IPS DF 19.7 (cell line): ENCODE measurements at places on chromosomes 12 and 14.

DNA sequence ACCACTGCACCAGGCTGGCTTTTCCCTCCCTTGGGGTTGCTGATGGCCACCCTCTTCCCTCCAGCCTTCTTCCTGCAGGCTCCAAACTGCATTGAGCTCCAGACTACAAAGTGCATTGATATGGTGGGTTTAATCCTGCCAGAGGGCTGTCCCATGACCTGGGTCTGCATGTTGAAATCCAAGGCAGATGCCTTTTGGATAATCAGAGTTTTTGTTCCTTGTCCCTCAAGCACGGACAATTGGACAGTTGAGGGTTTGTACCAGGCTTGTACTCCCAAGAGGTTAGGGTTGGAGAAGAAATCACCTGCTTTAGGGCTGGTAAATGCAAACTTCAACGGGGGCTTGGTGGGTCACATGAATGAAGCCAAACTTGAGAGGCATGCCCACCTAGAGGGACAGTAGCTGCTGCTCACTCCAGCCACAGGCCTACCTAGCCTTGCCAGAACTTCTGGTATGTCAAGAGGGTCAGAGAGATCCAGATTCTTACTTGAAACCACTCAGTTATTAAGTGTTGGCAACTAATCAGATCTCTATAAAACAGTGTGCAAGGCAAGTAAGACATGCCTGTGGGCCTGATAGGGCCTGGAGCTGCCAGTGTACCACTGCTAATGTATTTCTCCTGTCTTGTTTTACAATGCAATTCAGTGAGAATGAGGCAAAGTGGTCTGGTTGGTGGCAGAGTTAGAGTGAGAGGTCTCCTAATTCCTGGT lies 21.7 kb upstream of the KRT83 start:
- DNase-seq = no peak

DNA sequence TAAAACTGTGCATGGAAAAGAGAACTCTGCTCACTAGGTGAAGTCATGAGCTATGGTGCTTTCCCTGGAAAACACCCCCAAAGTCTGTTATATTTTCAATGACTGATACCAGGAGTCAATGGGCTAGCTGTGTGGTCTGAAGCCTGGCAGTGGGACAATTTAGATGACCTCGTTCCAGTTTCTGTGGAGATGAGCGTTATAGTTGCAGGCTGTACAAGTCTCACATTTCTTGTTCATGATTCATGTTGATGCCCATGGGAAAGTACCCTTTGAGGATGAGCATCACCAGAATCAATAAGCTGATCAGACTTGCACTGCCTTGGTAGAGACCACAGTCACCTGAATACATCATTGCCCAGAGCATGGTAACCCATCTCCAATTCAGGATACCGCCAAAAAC lies 70.7 kb downstream of the NOVA1 start:
- DNase-seq = no peak

DNA sequence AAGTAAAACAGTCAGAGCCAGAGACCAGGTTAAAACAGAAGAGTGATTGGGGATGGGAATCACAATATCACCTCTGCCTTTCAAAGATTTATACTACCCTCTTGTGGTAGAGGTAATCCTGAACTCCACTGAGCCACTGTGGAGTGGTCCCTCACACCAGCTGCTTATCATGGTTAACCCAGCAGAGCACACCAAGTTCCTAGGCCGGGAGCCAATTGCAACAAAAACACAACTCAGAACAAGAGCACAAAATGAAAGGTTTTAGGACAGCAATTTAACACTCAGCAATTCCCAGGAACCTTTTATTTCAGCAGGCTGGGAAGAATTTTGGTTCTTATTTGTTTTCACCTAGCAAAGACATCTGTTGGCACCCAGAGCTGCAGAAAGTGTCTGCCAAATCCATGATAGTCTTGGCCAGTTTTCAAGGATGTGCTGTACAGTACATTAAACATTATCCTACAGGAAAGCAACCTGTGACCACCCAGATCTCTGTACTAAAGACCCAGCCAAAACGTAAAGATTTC lies 220.5 kb upstream of the ATXN7L3B start:
- peak; percentile 33 for DNase-seq

GRCh38 chr12:49733219-49734017 lies 7.9 kb upstream of the TMBIM6 start:
- DNase-seq = no peak

DNA sequence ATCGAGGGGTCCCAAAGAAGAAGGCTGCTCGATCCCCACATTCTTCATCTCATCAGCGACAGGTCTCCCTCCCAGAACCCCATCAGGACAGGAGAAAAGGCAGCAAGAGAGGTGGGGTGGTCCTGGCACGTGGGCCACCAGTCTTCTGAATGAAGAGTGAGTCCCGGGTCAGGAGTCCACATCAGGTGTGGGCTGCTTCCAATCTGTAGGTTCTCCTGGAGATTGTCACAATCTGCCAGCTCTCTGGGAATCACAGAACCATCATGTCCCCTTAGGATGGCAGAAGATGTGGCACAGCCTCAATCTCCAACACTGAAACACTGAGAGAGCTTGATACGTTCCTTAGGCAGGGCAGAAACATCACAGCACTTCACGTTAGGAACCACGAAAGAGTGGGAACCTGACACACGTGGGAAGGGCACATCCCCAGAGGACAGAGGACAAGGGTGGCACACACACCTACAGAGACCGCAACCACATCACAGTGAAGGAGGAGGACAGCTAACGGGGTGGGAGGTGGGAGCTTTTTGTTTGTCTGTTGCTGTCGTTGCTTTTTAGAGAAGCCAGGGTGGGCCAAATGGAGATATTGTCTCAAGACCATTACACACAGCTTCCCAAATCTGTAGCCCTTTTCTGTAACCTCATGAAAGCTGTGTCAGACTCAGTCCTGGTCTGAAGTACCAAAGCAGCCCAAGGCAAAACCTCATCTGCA lies 284.5 kb downstream of the DPF3 start:
- DNase-seq = no peak

DNA sequence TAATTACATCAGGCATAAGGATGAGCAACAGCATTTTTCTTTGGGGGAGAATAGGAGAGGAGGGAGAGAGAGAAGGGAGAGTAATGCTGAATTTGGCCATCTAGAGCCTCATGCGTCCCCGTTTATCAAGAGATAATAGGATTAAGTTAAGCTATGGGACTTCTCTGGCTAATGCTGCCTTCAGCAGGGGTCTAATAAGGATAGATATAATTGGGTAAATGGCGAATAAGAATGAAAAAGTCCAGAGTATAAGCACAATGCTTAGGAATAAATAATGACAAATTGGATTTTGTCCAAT lies 470.0 kb downstream of the EGLN3 start:
- DNase-seq = no peak

DNA sequence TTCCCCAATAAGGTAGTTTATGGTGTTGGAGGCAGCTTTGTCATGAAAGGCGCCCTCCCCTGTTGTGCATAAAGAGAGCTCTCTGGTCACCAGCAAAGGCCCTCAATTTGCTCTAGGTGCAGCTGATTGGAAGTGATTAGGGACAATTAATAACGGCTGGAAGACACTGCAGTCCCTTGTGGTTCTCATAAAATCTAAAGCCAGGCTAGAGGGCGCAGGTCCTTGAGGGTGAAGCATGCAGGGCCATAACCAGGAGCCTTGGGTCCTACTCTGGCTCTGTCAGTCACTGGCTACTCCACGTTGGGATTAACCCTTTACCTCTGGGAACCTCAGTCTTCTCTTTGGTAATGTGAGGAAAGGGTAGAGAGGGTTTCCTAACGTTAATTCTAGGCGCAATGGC lies 1.9 kb downstream of the DAAM1 start:
- DNase-seq = no peak
